Activated CD4-positive, alpha-beta T cell treated with anti-CD3 and anti-CD28 coated beads for 36 hours (primary cell): ENCODE measurements at places on chromosomes 13 and 19. TPM values are rescaled to one million over a fixed set of nuclear protein-coding genes. Genes with fewer than 3 reads are reported as not detected.

- H3K27me3 ChIP-seq, result peaks cover 2% of the 10 kb centered on the region
Measured at GRCh38 chr13:50643060-50643459, 200.4 kb downstream of the DLEU7 start.

DNA sequence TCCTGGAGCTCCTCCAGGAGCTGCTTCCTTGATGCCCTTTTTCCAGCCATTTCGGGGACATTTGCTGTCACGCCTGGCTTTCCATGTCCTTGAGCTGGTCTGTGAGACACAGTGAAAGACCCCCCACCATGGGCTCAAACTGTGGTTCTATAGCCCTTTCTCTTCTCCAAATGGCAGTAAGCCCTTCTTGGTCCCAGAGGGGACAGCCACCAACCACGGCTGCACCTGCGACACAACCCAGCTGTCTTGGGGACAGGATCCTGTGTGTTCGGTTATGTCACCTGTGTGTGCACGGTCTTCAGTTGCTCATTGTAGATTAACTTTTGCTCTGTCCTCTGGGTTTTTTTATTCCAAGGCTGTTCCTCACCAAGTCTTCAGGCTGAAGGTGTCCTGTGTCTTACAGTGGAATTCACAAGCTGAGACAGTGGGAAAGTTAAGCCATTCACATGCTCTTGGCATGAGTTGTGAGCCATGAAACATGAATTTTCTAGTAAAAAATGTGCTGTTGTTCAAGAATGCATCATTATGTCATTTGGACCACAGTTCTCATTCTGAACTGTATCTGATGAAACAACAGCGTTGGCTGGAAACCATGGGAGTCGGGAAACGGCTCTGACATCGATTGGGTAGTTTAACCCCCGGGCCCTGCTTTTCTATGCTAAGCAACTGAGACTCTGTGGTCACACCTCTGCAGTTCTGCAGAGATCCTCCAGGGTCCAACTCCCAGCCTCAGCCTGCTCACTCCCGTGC, 129.5 kb upstream of the MCF2L start:
- no peak overlapping the region for H3K4me3 ChIP-seq
- H3K27ac ChIP-seq, result no peak overlapping the region
- DNase-seq, result no peak
- no peaks in the 10 kb centered on the region for H3K27me3 ChIP-seq
- no peaks in the 10 kb centered on the region for H3K4me1 ChIP-seq
- peaks cover 32% of the 10 kb centered on the region for H3K36me3 ChIP-seq

DNA sequence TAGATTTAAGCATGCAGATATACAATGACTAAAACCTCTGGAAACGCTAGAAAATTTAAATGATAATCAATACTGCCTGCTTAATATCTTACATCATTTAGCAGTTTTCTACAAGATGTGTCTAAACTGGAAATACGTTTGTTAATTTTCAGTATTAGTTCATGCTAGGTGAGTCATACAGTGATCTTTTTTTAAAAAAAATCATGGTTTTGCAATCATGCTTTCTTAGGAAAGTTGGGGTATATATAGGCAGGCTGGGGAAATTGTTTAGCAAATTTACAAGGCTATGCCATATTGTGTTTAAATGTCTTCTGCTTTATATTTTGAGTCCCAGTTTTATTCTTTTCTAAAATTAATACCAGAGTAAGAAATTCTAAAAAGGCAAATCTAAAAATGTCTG, 245.4 kb upstream of the SPRY2 start:
- no peaks in the 10 kb centered on the region for H3K4me1 ChIP-seq
- no peak for DNase-seq
- no peaks in the 10 kb centered on the region for H3K27me3 ChIP-seq
- no peaks in the 10 kb centered on the region for H3K36me3 ChIP-seq
- no peak overlapping the region for H3K27ac ChIP-seq

- no peak overlapping the region for H3K27ac ChIP-seq
- no peak for DNase-seq
- H3K4me3 ChIP-seq, result no peak overlapping the region
- no peaks in the 10 kb centered on the region for H3K36me3 ChIP-seq
- H3K27me3 ChIP-seq, result no peaks in the 10 kb centered on the region
Measured at GRCh38 chr13:113843063-113843654, 20.7 kb downstream of the GAS6 start.

DNA sequence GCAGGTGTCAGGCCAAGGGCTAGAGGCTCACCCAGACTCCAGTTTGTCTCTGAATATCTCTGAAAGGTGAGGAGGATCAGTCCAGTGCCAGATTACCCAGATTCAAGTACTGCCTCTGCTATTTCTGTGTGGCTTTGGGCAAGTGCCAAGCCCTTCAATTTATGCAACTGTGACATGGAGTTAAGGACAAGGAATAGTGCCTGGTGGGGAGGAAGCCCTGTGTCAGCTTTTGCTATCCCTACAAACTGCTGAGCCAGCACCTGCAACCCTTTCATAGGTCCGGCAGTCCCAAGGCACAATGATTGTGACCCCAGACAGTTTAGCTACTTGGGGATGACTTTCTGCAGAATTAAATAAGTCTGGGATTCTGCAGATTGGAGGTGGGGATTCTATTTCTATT, 123.0 kb downstream of the KL start:
- H3K36me3 ChIP-seq, result peaks cover 2% of the 10 kb centered on the region
- peaks cover 9% of the 10 kb centered on the region for H3K27me3 ChIP-seq
- no peak overlapping the region for H3K27ac ChIP-seq
- no peak overlapping the region for H3K4me3 ChIP-seq

- H3K4me1 ChIP-seq, result peaks cover 18% of the 10 kb centered on the region
- H3K27me3 ChIP-seq, result no peaks in the 10 kb centered on the region
- peak; percentile 65 for DNase-seq
- peak overlapping the region; percentile 97 for H3K27ac ChIP-seq
Measured at GRCh38 chr19:13149628-13150186, 468 bp downstream of the STX10 start.

DNA sequence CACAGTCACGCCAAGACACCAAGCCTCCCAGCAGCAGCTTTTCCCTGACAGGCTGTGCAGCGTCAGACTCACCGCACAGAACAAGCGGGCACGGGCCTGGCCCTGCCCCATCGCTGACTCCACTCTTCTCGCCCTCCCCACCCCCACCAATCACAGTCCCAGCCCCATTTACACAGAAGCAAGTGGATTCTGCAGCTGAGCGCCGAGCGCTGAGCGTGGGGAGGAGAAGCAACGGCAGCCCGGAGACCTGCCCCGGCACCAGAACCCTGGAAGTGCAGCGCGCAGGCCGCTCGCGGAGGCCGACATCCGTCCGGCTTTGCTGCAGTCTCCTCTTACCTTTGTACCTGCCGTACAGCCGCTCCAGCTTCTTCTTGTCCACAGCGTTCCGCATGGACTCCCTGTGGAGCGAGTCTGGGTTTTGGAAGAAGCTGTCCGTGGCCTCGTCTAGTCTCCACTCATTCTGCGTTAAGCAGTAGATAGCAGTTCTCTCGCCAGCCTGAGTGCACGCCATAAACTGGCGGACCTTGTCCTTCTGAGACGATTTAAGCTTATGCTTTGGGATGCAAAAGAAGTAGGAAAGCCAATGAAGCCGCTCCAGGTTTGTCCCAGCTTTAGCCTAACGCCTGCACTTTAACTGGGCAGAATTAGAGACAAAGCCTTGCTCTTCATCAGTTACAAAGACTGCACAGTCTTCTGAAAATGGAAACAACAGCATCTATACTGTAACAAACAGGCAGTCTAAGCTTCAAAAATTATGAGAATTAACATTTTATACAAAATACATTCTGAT, 6.8 kb downstream of the DCUN1D2 start:
- H3K36me3 ChIP-seq, result peaks cover 20% of the 10 kb centered on the region
- no peaks in the 10 kb centered on the region for H3K27me3 ChIP-seq
- peaks cover 26% of the 10 kb centered on the region for H3K4me1 ChIP-seq

DNA sequence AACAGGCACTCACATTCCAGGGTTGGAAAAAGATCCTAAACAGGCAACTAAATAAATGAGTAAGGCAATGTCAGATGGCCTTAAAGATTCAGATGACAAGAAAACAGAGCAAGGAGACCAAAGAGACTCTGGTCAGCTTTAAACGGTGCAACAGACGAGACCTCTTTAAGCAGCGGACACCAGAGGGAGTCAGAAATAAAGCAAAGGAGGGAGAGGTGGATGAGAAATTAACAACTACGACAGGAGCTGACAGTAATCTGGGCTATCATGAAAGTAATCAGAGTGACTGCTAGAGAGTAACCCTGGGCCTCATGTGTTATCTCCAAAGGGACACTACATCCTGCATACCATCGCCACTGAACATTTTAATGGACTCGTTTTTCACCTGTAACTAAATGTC, 1.1 kb downstream of the ZNF550 start:
- peak overlapping the region; percentile 93 for H3K27ac ChIP-seq
- peaks cover 68% of the 10 kb centered on the region for H3K36me3 ChIP-seq
- H3K4me1 ChIP-seq, result peaks cover 22% of the 10 kb centered on the region
- H3K4me3 ChIP-seq, result peak overlapping the region; percentile 98
- no peak for DNase-seq
- H3K27me3 ChIP-seq, result no peaks in the 10 kb centered on the region

- no peaks in the 10 kb centered on the region for H3K27me3 ChIP-seq
- H3K27ac ChIP-seq, result no peak overlapping the region
- no peak for DNase-seq
- peaks cover 3% of the 10 kb centered on the region for H3K4me1 ChIP-seq
- H3K4me3 ChIP-seq, result no peak overlapping the region
Measured at GRCh38 chr19:18269070-18269723, 5.1 kb downstream of the IQCN start.

DNA sequence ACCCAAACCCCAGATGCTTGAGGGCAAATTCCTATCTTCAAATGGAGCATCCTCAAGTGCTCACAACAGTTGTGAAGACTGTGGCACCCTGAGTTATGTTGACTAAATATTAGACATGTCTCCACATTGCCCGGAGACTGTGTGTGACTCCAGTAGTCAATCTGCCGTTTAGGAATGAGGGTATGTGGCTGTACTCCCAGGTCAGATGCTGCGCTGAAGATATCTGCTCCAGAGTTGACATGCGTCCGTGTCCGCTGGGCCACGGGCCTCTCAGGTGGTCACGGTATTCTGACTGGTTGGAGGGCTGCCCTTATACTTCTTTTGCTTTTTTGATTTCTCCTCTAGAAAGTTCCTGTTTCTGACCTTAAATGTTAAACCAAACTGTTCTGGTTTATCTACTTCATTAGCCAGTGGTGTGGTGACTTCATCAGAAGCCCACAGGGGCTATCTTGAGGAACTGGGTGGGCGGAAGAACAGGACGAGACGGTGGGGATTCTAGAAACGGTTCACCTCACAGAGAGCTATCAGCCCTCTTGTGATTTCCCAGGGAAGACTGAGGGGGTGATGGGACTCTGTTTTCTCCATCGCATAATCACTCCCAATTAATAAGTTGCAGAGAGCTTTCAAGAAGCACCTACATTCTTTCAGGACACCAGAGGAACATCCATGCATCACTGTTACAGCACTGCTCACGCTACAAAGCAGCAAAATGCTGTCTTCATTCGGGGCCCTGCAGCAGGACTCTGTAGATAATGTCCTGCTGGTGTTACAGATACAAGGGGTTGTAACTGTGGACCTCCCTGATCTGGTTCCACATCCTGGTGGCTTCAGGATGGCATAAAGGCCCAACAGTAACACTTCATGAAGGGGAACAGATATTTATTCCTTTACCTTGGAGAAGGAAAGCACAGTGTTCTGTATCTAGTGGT, 1.3 kb upstream of the LCP1 start:
- H3K4me1 ChIP-seq, result peaks cover 39% of the 10 kb centered on the region
- DNase-seq, result no peak
- H3K27me3 ChIP-seq, result no peaks in the 10 kb centered on the region

DNA sequence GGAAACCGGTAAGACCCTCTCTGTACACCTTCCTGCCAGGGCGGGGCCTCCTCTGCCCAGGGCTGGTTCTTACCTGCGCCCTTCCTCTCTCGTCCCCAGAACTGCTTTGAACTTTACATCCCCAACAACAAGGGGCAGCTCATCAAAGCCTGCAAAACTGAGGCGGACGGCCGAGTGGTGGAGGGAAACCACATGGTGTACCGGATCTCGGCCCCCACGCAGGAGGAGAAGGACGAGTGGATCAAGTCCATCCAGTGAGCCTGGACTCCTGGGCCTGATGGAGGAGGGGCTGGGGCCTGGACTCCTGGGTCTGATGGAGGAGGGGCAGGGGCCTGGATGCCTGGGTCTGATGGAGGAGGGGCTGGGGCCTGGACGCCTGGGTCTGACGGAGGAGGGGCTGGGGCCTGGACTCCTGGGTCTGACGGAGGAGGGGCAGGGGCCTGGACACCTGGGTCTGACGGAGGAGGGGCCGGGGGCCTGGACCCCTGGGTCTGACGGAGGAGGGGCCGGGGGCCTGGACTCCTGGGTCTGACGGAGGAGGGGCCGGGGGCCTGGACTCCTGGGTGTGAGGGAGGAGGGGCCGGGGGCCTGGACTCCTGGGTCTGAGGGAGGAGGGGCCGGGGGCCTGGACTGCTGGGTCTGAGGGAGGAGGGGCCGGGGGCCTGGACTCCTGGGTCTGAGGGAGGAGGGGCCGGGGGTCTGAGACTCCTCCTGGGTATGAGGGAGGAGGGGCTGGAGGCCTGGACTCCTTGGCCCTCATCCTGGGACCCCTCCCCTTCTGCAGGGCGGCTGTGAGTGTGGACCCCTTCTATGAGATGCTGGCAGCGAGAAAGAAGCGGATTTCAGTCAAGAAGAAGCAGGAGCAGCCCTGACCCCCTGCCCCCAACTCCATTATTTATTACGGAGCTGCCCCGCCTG, 9.4 kb downstream of the CYTH2 start:
- no peak overlapping the region for H3K4me3 ChIP-seq
- peaks cover 2% of the 10 kb centered on the region for H3K36me3 ChIP-seq
- no peaks in the 10 kb centered on the region for H3K27me3 ChIP-seq

DNA sequence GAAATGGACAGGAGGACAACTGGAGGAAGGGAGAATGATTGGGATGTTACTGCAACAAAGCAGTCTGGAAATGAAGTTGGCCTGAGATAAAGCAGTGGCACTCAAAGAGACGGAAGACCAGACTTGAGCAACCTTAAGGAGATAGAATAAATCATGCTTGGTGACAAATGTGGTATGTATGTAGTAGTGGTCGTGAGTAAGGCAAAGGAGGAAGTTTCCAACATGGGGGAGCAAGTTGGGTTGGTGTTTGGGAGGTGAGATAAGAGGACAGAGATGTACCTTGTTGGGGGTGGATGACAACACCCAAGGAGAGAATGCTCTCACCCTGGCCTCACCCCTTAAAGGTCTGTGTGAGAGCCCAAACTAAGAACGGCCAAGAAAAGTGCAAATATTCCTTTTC, 420.5 kb downstream of the DIAPH3 start:
- DNase-seq, result no peak
- no peak overlapping the region for H3K4me3 ChIP-seq
- no peak overlapping the region for H3K27ac ChIP-seq
- H3K36me3 ChIP-seq, result no peaks in the 10 kb centered on the region
- no peaks in the 10 kb centered on the region for H3K27me3 ChIP-seq
- H3K4me1 ChIP-seq, result peaks cover 8% of the 10 kb centered on the region

GPC5 gene
- 0.63 TPM for total RNA-seq

ANKRD10 gene
- 91.8 TPM for total RNA-seq

SSC5D gene
- 0.32 TPM for total RNA-seq

FXYD5 gene
- 358 TPM for total RNA-seq

IRF3 gene
- 125 TPM for total RNA-seq

LRRC4B gene
- total RNA-seq, result not detected

CEACAM7 gene
- not detected for total RNA-seq

PLEKHJ1 gene
- total RNA-seq, result 61.8 TPM

MUC16 gene
- not detected for total RNA-seq

NCCRP1 gene
- total RNA-seq, result not detected

SH2D3A gene
- total RNA-seq, result 20.7 TPM

GPR12 gene
- not detected for total RNA-seq
